ENCODE measurements at places on chromosomes 11 and 22.

GRCh38 chr11:82996966-82997606 lies 74.6 kb downstream of the RAB30 start:
- DNase-seq = no peak

- DNase-seq = peak; percentile 74
These were observed 128.7 kb upstream of the TOP3B start for GRCh38 chr22:22111267-22111751.

DNA sequence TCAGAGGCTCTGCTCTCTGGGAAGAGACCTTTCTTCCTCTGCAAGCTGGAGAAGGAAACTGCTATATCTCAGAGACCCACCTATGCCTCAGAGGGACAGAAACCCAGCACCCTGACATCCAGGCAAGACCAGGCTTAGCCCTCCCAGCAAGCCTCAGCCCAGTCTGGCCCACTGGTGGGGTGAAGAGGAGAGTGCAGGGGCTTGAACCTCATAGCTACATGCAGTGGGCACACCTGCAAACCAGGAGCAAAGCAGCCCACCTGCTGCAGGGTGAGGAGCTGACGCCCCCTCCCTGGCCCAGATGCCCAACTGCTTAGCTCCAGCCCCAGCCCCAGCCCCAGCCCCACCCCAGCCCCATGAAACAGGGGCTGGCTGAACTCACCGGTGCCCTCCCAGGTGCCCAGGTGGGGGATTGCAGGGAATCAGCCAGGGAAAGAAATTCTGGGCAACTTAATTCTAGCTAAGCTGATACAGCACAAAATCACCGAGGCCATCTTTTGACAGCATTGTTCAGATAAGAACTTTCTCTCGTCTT lies 246.8 kb downstream of the BUD13 start:
- no peak for DNase-seq

DNA sequence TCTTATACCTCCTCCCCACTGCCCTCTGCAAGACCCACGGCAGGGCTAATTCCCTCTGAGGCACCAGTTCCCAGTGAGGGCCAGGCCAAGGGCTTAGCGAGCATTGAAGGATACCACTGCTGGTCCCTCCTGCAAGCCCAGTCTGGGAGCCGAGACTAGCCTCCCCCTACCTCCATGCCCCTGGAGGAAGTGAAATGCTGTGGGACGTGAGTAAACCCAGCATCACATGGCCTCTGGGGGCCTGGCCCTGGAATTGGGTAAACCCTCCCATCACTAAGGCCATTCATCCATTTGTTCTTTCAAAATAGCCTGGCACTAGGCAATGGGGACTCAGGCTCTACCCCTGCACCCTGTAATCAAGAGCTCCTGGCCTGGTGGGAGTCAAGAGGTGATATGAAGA lies 24.7 kb downstream of the ARAP1 start:
- DNase-seq = no peak

DNA sequence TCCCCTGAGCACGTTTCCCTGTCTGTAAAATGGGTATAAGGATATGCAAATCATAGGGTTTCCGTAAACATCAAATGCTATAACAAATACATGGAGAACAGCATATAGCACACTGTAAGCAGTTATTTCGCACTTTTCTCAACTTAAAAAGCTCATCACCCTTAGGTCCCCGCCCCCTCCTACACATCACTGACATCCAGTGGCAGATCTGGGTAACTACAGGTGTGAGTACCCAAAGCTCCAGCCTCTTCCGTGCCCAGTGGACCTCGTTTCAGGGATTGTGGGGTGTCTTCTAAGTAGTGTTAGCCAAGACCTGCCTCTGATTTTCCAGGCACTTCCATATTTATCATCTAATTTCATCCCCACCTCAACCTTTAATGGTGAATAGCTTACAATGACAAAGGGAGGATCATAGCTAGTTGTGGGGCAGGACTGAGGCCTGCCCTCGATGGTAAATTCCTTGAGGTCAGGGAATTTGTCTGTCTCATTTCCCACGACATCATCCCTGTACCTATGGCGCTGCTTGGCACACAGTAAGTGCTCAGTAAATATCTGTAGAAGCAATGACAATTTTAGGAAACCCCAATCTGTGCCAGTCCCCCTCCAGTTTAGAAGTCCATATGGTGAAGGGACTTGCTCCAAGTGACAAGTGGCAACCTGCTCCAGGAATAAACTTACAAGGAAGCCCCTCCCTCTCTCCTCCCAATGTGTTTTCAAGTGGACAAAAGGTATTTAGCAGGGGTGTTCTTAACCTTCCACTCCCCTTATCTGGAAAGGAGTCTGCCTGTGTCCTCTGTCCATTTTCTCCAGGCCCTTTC lies 340.5 kb downstream of the TENM4 start:
- peak; percentile 55 for DNase-seq

DNA sequence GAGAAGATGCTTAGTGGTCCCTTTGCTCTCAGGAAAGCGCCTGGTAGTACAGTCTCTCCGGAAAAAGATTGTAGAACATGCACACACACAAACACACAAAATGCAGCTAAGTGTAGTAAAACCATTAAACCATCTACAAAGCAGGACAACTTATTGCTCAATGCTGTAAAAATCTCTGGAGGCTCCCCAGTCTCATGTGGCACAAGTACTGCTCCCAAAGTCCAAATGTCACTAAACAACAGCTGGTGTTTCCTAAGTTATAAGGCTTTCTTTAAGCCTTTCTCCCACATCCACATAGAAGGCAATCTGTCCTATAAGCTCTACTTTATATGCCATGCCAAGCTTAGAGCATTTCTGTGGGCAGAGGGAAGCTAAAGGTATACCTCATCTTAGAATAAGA lies 32.9 kb downstream of the CDON start:
- no peak for DNase-seq

DNA sequence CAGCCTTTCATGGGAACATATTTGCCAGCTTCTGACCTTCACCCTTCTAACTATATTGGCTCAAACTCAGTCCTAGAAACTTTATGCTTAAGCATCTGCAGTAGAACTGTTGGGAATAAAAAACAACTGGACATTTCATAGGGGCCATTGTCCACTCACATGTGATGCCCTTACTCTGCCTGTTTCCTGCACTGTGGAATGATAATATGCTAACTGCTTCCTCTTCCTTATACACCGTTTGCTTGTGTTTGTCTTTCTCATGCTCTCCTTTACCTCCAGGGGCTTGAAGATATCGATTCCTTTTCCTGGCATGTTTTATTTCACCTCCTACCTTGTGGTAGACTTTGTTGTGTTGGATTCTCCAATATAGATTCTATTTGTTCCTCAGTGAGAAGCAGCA lies 333.0 kb upstream of the DDI1 start:
- DNase-seq = no peak

GRCh38 chr11:28730889-28731288 lies 622.7 kb downstream of the METTL15 start:
- DNase-seq = no peak

DNA sequence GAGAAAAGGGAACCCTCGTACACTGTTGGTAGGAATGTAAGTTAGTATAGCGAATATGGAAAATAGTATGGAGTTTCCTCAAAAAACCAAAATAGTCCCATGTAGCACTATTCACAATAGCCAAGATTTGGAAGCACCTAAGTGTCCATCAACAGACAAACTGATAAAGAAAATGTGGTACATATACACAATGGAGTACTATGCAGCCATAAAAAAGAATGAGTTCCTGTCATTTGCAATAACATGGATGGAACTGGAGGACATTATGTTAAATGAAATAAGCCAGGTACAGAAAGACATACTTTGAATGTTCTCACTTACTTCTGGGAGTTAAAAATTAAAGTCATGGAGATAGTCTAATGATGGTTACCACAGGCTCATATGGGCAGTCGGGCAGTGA lies 64.0 kb upstream of the RAB1B start:
- DNase-seq = no peak

DNA sequence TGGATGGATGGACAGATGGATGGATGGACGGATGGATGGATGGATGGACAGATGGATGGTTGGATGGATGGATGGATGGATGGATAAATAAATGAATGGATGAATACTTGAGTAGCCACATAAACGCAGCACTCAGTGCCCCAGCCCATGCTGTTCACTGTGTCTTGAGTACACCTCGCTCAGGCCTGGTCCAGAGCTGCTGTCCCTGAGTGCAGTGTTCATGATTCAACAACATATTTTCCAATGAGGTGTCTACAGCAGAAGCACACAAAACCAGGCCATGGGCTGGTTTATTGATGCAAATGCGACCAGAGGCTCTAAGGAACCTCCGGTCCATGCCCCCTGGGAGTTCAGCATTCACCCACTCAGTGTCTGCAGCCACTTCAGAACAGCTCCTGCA lies 584.3 kb downstream of the BRD1 start:
- DNase-seq = no peak

DNA sequence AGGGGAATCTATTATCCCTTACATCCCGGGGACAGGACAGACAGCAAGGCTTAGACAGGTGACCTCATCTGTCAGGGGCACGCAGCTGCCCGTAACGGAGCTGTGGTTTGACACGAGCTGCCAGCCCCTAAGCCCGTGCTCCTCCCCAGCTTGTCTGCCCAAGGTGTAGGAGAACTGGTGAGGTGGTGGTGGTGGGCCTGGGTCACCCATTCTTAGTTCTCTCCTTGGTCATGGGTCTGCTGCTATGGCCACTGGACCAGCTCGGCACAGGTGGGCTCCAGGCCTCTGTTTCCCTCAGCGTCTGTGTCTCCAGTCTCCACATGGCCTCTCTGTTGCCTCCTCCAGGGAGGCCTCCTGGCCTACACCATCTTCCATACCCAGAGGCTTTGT lies 5.4 kb downstream of the PARVG start:
- DNase-seq = no peak

GRCh38 chr11:70504246-70505020 lies 106.1 kb downstream of the CTTN start:
- no peak for DNase-seq

DNA sequence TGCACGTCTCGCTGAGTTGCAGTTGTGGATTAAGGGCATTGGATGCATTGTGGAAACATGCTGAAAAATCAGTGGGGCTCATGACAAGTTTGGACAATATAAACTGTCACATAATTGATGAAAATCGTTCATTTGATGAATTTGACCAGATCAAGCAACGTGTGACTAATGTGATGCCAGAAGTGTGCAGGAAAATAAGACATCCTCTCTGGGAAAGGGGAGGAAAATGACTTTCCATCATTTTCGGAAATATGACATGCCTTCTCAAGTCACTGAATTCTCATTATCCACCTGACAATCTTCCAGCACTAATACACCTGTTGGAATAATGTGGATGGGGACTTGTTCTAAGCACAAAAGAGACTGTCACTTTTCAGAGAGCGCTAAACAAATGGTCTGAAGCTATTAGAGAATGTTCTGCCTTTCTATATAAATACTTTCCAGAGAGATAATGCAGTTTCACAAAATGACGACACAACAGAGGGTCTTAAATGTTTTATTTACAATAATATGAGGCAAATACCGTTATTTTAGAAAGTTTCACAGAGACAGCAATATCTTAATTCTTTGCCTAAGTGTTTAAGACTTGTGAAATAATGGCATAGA lies 1741.9 kb upstream of the RAG2 start:
- DNase-seq = no peak

DNA sequence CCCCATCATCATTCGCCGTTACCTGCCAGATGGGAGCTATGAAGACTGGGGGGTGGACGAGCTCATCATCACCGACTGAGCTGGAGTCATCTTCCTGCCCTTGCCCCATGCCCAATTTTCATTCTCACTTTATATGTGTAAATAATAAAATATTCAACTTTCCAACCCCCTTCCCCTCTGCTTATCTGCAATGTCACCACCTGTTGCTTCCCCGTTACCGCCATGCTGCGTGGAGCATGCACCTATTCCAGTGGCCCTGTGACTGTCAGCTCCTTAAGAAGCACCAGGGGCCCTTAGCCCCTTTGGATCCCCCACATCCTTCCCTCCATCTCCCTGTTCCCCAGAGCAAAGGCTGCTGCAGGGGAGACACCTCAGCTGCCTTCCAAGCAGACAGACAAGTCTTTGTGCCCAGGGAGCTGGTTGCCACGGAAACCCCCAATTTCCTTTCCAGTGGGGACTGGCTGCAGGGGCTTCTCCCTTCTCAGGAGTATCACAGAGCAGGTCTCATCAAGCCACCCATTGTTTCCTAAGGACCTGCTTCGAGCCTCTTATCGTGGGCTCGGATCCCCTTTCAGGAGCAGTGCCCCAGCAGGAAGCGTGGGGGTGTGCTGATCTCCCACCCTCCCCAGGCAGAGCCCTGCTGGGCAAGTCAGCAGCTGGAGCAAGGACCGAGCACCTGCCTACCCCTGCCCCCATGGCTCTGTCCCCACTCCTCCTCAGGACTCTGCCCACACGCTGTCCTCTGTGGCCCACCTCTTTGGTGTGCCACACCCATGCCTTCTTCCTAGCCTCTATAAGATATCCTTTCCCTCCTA lies 14.3 kb downstream of the POLR2F start:
- no peak for DNase-seq
